Stimulated activated CD4-positive, alpha-beta T cell treated with anti-CD3 and anti-CD28 coated beads, Interleukin-15, amount 100 ng/mL, for 48 hours (primary cell): ENCODE measurements at places on chromosomes 4 and X.

DNA sequence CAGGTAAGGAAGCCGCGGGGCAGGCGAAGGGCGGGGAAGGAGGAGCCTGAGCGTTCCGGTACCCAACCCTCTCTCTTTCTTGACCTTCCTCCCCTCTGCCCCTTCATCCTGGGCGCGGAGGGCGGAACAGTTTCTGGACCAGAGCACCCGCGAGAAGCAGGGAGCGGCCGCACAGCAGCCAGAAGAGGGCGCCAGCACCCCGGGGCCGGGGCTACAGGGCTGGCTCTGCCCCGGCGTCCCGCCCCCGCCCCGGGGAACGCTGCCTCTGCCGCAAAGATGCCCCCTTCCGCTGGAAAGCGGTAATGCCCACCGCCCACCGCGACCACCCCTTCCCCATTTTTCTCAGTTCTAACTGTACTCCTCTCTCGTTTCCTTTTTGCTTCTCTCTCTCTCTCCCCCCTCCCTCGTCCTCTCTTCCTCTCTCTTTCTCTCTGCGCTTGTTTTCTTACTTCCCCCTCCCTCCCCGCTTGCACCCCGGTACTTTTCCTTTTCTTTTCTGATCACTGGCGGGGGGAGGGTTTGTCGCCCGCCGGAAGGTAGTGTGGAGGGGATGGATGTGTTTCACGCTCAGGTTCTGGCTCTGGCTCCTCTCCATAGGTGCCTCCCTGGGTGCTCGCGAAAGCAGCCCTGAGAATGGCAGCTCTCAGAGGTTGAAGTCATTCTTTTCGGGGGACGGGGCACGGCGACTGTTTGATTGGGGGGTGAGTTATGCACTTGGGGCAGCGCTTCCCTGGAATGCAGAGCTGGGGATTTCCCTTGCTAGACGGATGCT lies 13.1 kb upstream of the PRDM8 start:
- peak; percentile 91 for DNase-seq

- DNase-seq: no peak
Measured at GRCh38 chr4:37735578-37735977, 49.4 kb upstream of the RELL1 start.

- DNase-seq: no peak
Measured at GRCh38 chr4:36320117-36320896, 38.9 kb downstream of the DTHD1 start.

GRCh38 chr4:38034986-38035882 lies 75.0 kb downstream of the PTTG2 start:
- peak; percentile 32 for DNase-seq

GRCh38 chr4:169744601-169745000 lies 13.1 kb downstream of the HPF1 start:
- DNase-seq: no peak

- DNase-seq: no peak
Measured at GRCh38 chr4:126209147-126209546, 894.4 kb downstream of the FAT4 start.

DNA sequence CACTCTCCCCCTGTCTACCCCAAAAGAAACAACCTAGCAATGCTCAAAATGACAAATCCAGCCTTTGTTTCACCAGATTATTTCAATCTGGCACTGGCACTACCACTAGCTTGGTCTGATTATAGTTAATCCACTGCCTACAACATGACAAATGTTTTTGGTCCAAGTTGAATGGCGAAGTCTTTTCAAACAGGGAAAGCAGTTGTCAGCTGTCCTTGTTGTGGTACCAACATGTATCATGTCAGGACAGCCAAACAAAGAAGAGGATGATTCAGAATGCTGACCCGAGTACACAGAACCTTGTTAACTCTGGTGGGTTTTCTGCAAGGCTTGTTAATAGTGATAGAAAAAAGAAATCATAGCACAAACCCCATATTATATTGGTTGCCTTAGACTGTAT lies 160.8 kb upstream of the ANK2 start:
- no peak for DNase-seq

GRCh38 chr4:30825008-30825770 lies 105.0 kb downstream of the PCDH7 start:
- no peak for DNase-seq

DNA sequence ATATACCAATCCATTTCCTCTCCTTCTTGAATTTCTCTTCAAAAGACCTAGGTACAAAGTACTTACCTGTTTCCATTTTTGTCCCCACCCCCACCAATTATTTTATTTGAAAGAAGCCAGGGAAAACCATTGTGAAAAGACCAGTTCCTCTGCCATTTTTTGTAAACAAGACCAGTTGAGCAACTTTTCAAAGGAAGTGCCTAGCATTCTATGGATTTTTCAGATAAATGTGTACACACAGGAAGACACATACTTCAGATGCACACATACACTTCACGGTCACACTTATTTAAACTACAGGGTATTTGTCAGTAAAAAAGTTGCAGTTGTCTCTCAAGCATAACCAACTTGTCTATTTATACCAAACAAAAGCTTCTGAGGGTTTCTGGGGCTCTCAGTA lies 587.2 kb upstream of the KLHL4 start:
- no peak for DNase-seq

DNA sequence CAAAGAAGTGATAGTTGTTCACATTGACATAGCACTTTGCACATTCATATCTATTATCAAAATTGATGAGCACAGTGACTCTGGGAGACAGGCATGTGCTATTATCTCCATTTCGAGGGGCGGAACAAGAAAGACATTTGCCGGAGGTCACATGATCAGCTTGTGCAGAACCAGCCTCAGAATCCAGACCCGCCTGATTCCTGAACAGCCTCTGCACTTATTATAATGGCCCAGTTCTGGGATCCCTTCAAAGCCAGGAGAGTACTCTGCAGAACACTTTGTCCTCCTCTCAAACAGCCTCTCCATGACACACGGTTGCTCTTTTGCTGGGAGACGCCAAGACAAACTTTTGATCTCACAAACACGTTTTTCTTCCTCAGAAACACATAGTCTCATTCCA lies 48.4 kb downstream of the RWDD4 start:
- no peak for DNase-seq

- DNase-seq: no peak
Measured at GRCh38 chr4:24131954-24132673, 242.3 kb upstream of the PPARGC1A start.

DNA sequence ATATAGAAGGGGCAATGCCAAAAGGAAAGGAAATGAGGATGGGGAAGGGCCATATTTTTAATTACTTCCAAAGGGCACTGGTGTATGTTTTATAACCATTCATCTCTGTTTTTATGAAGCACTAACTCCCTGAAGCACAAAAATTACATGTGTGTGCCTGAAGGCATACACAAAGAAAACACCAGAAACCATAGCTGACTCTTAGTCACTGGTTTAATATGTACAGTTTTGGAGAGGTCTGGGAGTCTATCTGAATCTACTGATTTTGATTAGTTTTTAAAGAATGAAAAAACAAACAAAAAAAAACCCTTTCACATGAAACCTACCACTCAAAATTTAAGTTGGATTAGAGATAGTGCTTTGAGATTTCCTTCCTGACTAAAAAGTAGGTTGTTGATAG lies 438.7 kb downstream of the RPA4 start:
- no peak for DNase-seq

- no peak for DNase-seq
Measured at GRCh38 chr4:57989430-57989829, 879.2 kb upstream of the IGFBP7 start.

DNA sequence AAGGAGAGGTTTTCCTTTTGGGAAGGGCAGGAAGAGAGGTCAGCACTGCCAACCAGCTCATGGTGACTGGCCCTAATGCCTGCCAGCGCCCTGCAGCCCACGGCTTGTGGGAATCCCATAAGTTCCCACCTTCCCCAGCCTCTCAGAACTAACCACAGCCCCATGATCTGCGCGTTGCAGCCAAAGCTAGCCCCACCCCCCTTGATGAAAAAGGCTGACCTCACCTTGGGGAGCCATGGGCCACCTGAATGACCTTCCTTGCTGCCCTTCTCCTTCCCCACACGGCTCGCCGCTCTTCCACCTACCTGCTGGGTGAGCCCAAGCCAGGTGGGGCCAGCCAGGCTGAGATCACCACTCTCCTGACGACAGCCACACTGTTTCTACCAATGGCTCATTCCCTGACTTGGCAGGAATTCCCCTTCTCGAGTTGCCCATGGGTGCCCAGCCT lies 3.9 kb upstream of the ELF4 start:
- DNase-seq: no peak

DNA sequence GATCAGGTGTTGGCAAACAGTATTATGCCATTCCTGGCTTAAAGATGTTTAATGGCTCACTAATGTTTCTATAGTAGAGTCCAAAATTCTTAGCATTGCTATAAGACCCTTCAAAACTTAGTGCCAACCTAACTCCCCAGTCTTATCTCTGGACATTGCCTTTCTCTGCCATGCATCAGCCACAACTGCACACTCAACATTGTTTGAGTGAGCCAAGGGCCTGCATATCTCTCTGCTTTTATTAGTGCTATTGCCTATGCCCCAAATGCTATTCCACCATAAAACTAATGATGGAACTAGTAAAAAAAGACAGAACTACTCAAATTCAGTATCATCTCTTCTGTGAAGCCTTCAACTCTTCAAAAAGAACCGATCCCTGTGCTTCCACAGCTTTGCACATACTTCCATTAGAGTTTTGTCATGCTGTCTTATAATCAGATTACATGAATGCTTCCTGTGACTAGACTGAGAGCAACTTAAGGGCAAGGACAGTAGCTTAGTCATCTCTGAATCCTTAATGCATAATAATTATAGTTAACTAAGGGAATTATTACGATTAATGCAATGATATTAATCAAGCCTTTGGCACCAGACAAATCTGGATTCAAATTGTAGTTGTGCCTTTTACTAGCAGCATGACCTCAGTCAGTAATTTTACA lies 53.7 kb downstream of the CHM start:
- DNase-seq: no peak

GRCh38 chr4:112519689-112520597 lies 4.0 kb upstream of the NEUROG2 start:
- no peak for DNase-seq

- DNase-seq: no peak
Measured at GRCh38 chrX:85666471-85666870, 287.0 kb upstream of the POF1B start.

GRCh38 chrX:111265486-111265885 lies 4.8 kb downstream of the CAPN6 start:
- no peak for DNase-seq

- DNase-seq: no peak
Measured at GRCh38 chr4:46648088-46648744, 258.3 kb upstream of the GABRA2 start.

- DNase-seq: no peak
Measured at GRCh38 chr4:36961420-36961819, 283.1 kb upstream of the NWD2 start.
